ENCODE measurements at places on chromosomes 4 and X. TPM values are rescaled to one million over a fixed set of nuclear protein-coding genes. Genes with fewer than 3 reads are reported as not detected.
A peak's percentile ranks its signal among the peaks of the same experiment; 100 is the strongest.

- DNase-seq, result no peak
These were observed 3.4 kb downstream of the PNMA6F start for GRCh38 chrX:153317996-153318722.

DNA sequence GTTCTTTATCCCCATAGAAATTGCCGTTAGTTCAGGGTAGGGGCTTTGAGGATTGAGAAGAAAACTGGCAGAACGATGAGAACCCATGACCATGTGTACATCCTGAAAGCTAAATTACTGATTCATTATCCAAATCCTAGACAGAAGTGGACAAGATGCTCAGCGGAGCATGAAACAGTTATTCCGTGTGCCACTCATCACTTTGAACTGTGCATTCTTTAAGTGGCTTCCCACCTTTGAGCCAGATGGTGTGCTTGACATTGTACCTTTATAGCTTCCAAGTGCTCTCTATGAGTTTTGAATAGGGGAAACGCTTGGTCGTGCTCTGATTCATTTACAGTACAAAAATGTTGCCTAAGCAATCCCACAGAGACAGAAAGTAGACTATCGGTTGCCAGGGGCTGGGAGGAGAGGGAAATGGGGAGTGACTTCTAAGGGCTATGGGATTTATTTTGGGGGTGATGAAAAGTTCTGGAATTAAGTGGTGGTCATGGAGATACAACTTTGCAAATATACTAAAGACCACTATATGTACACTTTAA lies 100.0 kb downstream of the DOCK11 start:
- no peak for DNase-seq

- DNase-seq, result no peak
These were observed 298.6 kb upstream of the LDB2 start for GRCh38 chr4:17197070-17197469.

- DNase-seq, result no peak
These were observed 561.3 kb upstream of the LCORL start for GRCh38 chr4:18582841-18583240.

DNA sequence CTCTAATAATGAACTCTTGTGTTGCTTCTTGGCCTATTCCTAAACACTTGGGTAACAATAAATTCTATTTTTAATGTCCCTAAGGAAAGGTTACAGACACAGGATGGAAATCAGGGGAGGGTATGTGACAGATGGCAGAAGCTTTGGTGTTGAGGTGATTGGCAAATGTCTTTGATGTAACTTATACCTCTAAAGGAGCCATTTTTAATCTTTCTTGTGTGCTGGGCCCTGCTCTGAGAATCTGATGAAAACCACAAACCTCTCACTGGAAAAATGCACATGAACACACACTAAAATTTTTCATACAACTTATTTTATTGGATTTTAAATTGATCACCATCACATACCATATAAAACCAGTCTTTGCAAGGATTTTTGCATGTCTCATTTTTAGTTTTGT lies 17.7 kb downstream of the FRYL start:
- DNase-seq, result no peak

- DNase-seq, result no peak
These were observed 367.3 kb downstream of the CHIC1 start for GRCh38 chrX:73930300-73930699.

GRCh38 chr4:10495651-10496050 lies 38.4 kb upstream of the ZNF518B start:
- no peak for DNase-seq

- DNase-seq, result no peak
These were observed 31.1 kb downstream of the TBC1D14 start for GRCh38 chr4:6940744-6941137.

GRCh38 chrX:40061871-40062524 lies 35.8 kb downstream of the BCOR start:
- DNase-seq, result no peak

DNA sequence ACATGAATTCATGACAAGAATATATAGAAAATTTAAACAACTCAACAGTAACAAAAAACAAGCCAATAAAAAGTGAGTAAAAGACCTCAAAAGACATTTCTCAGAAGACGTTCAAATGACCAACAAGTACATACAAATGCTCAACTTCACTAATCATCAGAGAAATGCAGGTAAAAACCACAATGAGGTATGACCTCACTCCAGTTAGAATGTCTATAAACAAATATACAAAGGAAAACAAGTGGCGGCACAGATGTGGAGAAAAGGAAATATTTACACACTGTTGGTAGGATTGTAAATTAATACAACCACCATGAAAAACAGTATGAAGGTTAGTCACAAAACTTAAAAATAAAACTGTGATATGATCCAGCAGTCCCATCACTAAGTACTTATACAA lies 1033.1 kb downstream of the RAPGEF2 start:
- DNase-seq, result no peak

GRCh38 chrX:49129427-49129826 lies 5.9 kb upstream of the GPKOW start:
- no peak for DNase-seq

- no peak for DNase-seq
These were observed 338.8 kb downstream of the PPP3CA start for GRCh38 chr4:101008503-101008902.

- DNase-seq, result no peak
These were observed 21.2 kb upstream of the LAMTOR3 start for GRCh38 chr4:99915449-99915848.

DNA sequence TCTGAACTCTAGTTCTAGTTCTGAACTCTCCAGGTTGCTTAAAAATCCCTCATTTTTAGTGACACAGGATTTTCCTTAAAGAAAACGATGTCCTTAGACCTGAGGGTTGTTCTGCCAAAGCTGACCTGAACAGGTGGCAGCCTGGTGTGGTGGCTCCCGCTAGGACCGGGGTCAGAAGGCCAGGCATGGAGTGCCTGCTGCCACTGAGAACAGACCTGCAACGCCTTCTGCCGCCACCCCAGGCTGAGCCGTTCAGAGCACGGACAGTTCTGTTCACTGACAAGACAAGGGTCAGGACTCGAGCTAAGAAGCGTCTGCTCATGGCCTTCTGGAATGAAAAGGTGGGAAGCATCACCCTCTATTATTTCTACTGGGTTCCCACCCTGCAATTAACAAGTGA lies 15.8 kb downstream of the DCTD start:
- DNase-seq, result no peak

- DNase-seq, result no peak
These were observed 67.2 kb downstream of the INPP4B start for GRCh38 chr4:142778900-142779299.

DNA sequence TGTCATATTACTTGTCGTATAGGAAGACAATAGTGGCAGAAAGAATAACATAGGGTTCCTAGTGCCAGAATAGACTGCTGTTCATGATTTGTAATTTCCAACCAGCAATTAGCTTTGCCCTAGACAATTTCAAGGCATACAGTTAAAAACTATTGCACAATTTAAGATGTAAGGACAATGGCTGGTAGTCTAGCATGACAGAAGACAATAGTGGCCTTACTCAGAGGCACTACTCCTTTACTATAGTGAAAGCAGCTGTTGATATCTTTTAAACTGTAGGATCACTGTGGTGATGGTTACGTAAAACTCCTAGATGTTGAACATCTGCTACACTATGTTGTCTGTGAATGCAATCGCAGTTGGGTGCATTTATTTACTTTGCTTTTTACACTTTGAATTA lies 234.5 kb downstream of the RBMX2 start:
- no peak for DNase-seq

DNA sequence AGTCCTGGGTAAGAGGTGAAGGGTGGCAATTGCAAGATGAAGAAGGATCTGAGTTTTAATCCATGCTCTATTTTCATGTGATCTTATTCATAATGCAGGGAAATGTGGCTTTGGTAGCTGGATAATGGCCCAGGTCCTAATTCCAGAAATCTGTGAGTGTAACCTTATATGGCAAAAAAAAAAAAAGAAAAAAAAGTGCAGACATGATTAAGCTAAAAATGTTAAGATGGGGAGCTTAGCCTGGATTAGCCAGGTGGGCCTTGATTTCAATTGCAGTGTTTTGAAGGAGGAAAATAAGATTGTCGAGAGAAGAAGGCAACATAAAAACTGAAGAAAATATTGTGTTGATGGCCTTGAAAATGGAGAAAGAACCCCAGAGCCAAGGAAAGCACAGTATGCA lies 867.7 kb upstream of the HS3ST1 start:
- no peak for DNase-seq

- no peak for DNase-seq
These were observed 65.3 kb upstream of the CCSER1 start for GRCh38 chr4:90061881-90062280.

- peak; percentile 26 for DNase-seq
These were observed 78.2 kb downstream of the SH3BGRL start for GRCh38 chrX:81280148-81280547.

GRCh38 chrX:70280573-70280972 lies 1.4 kb upstream of the RAB41 start:
- no peak for DNase-seq

DNA sequence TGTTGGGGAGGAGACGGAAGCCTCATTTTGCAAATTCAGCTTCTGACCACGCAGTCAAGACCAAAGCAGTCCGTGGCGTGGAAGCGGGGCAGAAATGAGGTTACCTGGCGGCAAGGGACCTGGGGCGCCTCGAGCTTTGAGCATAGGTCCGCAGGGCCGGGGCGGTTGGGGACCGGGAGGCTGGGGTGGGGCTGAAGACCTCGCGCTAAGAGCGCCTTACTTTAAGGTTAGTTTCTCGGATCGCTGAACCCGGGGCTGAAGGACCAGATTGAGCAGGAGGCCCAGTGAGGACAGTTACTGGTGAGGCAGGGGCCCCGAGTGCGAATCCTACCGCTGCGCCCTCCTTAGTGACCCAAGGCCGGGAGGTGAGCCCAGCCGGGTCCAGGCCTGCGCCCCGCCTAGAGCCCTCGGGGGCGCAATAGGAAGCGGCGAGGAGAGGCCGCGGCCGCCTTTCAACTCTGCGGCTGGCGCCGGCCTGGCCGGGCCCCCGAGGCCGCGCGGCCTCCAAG lies 7.5 kb downstream of the MSX1 start:
- DNase-seq, result no peak

GRCh38 chrX:40266490-40267333 lies 169.0 kb upstream of the BCOR start:
- DNase-seq, result peak; percentile 69

GRCh38 chr4:123749383-123749782 lies 352.8 kb downstream of the SPRY1 start:
- no peak for DNase-seq

DNA sequence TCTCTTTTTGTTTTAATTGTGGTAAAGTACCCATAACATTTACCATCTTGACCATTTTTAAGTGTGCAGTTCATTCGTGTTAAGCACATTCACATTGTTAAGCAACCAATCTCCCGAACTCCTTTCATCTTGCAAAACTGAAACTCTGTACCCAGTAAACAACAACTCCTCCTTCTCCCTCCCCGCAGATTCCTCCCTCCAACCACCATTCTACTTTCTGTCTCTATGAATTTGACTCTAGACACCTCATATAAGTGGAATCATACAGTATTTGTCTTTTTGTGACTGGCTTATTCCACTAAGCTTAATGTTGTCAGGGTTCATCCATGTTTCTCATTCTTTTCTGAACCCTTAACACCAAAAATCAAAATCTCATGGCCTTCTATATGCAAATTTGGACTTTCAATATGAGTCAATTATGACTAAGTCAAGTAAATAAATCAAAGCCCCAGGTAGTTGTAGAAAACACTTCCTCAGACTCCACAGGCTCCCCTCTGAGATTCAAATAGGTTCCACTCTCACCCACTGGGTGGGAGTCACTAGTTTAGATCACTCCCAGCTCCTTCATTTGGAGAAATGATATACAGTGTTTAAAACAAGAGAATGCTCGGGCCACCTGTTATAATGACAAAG lies 9.8 kb upstream of the RTL5 start:
- DNase-seq, result no peak

- peak; percentile 47 for DNase-seq
These were observed 63.7 kb downstream of the SPCS3 start for GRCh38 chr4:176383273-176384077.

- no peak for DNase-seq
These were observed 232.9 kb upstream of the ANKRD50 start for GRCh38 chr4:124945422-124945821.

DNA sequence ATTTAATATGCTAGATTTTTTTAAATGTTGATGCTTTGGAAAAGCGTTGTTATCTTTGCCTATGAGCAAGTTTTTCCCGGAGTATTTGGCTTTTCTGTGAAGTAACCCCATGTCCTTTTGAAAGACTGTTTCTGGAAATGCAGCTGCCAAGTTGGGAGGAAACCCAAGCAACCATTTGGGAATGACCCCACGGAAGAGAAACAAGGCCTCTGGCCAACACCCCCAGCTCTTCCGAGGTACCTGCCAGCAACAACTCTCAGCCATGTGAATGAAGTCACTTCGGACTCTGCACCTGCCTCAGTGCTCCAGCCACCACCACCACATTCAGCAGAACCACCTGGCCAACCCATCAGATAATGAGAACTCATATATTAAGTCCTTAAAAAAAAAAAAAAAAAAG lies 36.2 kb upstream of the DHRSX start:
- no peak for DNase-seq

- no peak for DNase-seq
These were observed 208.4 kb upstream of the TRAM1L1 start for GRCh38 chr4:117293784-117294183.

GRCh38 chrX:66002824-66003680 lies 36.8 kb downstream of the VSIG4 start:
- no peak for DNase-seq

DNA sequence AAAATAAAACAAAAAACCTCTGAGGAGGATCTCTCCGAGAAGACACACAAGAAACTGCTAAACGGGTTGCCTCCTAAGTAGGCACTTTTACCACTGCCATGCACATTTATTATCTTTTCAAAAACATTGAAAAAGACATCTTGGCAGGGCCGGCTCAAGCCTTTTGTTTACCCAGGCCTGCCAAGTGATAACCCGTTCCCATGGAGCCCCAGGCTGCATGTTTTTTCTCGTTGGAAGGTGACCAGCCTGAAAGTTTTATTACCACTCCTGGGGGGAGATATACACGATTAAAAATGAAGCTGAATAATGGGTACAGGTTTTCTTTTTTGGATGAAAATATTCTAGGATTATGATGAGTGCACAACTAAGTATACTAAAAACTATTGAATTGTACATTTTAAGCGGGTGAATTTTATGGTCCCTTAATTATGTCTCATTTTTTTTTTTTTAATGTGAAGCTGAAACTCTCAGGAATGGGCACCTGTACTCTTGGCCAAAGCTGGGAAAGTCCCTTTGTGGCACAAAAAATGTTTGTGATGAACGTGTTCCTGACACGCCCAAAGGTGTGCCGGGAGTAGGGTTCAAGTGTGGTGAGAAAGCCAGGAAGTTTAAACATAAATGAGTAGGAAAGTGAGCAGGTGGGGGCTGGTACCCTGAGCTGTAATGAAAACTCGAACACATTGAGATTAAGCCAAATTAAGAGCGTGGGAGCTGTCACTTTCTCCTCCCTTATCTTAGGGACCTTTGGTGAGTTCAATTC lies 1.5 kb upstream of the MAP7D2 start:
- DNase-seq, result no peak

Gene DOK7
- 0.05 TPM for total RNA-seq

Gene ADGRG2
- total RNA-seq, result 0.11 TPM

Gene ENOX2
- 7.5 TPM for total RNA-seq

Gene MAGEC2
- total RNA-seq, result not detected

Gene MAOA
- 7.1 TPM for total RNA-seq

Gene PNMA6F
- total RNA-seq, result not detected

Gene RASSF6
- total RNA-seq, result not detected

Gene SLC4A4
- total RNA-seq, result 0.09 TPM

Gene SLC34A2
- not detected for total RNA-seq

All from SJSA1 (cell line).